ENCODE measurements at places on chromosomes 11 and 22.
A peak's percentile ranks its signal among the peaks of the same experiment; 100 is the strongest.

DNA sequence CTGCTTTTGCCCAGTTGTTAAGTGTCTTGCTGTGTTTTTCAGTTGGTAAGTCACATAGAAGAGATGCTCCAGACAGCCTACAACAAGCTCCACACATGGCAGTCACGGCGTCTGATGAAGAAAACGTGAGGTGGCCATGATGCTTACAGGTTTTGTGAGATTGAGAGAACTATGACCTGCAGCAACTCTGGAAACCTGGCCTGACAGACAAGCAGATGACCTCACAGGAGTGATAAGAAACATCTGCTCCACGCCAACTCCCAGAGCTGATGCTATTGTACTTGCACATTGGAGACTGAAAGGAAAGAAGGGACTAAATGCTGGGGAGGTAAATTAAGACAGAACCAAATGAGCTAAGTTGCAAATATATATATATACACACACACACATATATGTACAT lies 28.6 kb upstream of the LDHA start:
- no peak for DNase-seq

- peak; percentile 82 for DNase-seq
These were observed 58.3 kb downstream of the HSD17B12 start for GRCh38 chr11:43738600-43739409.

- no peak for DNase-seq
These were observed 63.0 kb downstream of the P4HA3 start for GRCh38 chr11:74248469-74248868.

DNA sequence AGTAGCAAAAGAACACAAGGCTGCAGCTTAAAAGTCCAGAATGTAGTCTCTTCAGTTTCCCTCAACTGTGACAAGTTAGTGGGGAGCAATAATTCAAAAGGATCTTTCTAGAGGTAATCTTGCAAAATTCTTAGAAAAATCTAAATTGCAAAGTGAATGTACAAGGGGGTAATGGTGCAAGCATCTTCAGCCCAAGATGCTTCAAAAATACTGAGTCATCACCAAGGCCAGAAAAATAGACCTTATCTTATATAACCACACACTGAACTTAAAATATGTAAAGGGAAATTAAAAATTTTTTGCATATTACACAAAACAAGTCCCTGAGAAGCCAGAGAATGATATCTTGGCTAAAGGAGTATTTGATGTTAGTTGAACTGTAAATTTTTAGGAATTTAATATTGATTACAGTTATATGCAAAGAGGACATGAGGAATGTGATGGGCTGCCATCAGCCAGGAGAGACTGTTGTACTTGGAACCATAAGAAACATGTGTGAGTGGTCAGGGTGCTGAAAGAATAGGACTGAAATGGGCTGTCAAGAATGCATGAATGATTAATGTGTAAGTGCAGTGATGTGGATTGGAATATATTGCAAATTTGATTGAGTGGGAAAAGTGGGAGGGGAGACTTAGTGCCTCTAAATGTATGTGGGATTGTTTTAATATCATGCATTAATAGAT lies 85.7 kb upstream of the LIN7C start:
- no peak for DNase-seq

DNA sequence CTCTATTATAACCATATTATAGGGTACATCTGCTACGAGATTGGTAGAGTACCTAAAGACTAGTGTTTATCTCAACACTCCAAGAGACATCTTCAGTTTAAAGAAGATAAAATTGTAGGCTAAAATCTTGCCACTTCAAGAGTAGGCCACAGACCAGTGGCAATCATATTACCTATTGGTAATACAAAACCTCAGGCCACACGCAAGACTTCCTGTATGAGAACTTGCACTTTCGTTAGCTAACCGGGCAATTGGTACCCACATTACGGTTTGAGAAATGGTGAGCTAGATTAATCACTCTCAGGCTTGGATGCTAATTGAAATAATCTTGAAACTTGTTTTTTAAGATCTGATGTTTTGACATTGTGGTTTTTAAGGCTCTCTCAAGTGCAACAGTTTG lies 772.7 kb downstream of the LRRC4C start:
- DNase-seq = no peak

GRCh38 chr22:22944268-22944985 lies 56.8 kb downstream of the IGLL5 start:
- DNase-seq = no peak

GRCh38 chr11:86551288-86552092 lies 120.9 kb downstream of the ME3 start:
- DNase-seq = peak; percentile 96

- DNase-seq = no peak
These were observed 74.5 kb upstream of the PICALM start for GRCh38 chr11:86143087-86144030.

DNA sequence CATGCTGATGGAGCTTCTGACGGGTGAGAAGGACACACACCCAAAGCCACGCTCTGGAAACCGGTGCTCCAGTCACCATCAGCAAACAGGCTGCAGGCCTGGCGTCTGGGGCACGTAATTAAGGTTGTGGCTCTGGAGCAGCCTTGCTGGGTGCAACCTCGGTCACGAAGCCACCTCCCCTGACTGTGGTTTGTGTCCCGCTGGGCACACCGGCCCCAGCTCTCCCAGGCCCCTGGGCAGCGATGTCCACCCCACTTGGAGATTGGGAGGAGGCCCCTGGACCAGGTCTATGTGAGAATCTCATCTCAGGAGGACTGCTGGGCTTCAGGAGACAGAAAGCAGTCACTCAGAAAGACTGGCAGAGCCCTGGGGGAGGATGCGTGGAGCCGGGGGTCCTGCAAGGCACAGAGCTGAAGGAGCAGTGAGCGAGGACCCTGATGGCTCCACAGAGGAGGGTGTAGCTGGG lies 631.6 kb downstream of the BRD1 start:
- DNase-seq = no peak

DNA sequence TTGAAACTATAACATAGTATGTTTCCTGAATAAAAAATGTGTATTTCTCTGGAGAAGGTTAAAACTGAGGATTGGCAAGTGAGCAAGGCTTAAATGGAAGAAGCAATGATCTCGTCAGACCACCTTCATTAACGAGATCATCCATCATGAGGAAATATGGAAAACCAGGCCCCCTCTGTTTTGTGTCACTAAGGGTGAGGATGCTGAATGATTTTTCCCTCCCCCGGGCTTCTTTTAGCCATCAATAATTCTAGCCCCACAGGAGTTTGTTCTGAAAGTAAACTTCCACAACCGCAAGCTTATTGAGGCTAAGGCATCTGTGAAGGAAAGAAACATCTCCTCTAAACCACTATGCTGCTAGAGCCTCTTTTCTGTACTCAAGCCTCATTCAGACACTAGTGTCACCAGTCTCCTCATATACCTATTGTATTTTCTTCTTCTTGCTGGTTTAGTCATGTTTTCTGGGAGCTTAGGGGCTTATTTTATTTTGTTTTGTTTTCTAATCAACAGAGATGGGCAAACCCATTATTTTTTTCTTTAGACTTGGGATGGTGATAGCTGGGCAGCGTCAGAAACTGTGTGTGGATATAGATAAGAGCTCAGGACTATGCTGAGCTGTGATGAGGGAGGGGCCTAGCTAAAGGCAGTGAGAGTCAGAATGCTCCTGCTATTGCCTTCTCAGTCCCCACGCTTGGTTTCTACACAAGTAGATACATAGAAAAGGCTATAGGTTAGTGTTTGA lies 5.8 kb upstream of the HBE1 start:
- no peak for DNase-seq

DNA sequence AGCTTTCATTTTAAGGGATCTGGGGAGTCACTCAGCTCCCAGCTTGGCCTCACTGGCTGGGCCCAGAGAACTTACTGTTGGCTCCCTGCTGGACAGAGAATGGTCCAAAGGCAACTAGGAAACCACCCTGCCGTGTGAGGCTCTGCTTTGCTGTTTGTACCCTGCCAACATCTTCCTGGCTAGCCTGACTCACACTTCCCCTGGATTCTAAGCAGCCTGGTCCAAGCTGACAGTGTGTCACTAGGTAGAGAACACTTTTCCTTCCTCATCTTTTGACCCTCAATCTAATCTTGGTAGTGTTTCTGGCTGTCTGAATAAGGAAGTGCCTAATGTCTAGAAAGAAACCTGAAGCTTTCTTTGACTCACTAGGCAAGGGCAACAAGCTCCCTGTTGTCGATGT lies 76.7 kb downstream of the FAR1 start:
- peak; percentile 6 for DNase-seq

DNA sequence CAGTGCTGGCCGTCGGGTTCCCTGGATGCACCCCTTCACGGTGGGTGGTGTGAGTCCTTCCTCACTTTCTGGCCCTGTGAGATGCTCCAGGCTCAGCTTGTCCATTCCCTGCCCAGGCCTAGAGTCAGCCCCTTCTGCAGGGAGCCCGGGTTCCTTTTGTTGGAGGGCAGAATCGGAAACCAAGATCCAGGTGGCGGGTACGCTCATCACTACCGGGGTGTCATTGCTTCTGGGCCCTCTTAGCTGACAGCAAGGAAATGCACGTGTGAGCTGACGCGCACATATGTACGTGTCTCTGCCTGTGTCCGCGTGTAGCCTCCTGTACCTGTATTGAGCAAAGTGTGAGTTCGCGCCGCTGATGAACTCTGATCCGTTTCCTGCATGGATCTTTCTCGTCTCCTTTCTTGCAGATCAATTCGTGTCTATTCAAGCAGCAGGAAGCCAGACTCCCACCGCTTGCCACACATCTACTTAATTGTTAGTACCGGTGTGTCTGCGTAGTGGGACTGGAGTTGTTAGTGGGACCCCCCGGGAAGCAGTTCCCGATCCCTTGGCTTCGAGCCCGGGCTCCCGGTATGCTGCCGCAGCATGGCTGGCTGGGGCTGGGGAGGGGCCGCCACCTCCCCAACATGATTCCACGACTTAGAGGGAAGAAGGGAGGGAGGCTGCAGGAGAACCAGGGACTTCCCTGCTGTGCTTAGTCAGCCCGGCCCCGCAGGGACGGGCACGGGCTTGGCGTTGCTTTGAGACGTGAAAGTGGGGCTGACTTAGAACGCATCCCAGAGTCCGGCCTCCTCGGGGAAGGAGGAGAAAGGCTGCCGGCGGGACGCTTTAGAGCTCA lies 35.9 kb upstream of the GRAMD4 start:
- peak; percentile 36 for DNase-seq

GRCh38 chr11:113475160-113475761 lies at the start of gene DRD2:
Gene DRD2, minus strand, starts transcription at chr11:113475398. Its CDS starts 50,747 bp downstream, at chr11:113424651.
- DNase-seq = no peak

DNA sequence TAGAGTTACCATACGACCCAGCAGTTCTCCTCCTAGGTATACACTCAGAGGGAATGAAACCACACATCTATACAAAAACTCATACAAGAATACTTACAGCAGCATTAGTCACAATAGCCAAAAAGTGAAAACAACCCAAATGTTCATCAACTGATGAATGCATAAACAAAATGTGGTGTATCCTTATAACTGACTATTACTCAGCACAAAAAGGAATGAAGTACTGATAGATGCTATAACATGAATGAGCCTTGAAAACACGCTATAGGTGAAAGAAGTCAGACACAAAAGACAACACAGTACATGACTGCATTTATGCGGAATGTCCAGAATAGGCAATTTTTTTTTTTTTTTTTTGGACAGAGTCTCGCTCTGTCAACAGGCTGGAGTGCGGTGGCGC lies 23.1 kb downstream of the NCAPD3 start:
- DNase-seq = no peak

DNA sequence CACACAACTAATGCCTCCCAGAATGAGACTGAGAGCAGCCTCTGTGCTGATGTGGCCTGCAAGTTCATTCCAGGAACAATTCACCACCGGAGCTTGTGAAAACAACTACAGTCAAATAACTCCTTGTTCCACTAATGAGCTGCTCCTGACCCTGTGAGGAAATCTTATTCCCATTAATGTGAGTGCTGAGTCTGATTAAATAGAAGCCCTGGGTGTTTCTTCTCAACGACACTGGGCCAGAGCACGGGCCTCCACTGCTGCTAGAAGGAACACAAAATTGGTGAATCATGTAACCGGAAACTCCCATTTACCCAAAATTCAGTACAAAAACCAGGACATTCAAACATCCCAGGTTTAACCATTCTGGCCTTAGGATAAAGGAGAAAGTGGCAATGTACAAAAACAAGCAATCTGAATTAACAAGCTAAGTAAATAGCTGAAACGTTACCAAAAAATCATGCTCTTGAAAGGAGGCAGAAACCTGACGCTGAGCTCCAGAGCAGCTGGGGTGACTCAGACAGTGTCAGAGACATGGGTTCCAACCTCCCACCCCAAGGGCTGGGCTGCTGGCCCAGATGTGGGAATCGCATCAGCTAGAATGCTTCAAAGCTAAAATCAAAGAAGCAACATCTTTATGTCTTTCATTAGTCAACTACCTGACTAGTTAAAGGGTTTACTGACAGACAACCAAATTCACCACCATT lies 26.7 kb downstream of the SERGEF start:
- DNase-seq = peak; percentile 92

GRCh38 chr11:65636108-65637031 lies 1.5 kb upstream of the SIPA1 start:
- DNase-seq = no peak

DNA sequence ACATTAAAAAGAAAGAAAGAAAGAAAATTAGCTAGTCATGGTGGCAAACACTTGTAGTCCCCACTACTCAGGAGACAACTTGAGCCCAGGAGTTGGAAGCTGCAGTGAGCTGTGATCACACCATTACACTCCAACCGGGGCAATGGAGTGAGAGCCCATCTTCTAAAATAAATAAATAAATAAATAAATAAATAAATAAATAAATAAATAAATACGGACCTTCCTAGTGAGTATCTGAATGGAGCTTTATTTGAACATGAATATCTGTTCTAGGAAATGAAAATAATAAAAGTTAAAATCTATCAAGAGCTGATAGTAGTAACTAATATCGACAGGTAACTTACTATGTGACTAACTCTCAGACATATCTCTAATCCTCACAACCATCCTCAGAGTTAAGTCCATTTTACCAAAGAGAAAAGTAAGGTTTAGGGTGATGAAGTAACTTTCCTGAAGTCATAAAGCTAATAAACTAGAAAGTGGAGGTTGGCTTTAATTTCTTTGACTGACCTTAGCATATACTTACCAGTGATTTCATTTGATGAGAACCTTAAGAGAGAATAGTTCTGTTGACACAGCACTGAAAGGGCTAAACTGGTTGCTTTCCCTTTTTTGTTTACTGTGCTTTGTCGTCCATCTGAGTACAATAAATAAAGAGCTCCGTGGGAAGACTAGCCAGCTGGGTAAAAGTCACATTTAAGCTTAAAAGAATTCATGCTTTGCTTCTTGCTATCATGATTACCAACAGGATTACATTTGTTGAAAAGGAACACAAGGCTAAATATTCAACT lies 22.4 kb downstream of the ENTHD1 start:
- no peak for DNase-seq

GRCh38 chr11:27998552-27998951 lies 109.4 kb downstream of the KIF18A start:
- no peak for DNase-seq
